ENCODE measurements at places on chromosomes 2 and 18.

DNA sequence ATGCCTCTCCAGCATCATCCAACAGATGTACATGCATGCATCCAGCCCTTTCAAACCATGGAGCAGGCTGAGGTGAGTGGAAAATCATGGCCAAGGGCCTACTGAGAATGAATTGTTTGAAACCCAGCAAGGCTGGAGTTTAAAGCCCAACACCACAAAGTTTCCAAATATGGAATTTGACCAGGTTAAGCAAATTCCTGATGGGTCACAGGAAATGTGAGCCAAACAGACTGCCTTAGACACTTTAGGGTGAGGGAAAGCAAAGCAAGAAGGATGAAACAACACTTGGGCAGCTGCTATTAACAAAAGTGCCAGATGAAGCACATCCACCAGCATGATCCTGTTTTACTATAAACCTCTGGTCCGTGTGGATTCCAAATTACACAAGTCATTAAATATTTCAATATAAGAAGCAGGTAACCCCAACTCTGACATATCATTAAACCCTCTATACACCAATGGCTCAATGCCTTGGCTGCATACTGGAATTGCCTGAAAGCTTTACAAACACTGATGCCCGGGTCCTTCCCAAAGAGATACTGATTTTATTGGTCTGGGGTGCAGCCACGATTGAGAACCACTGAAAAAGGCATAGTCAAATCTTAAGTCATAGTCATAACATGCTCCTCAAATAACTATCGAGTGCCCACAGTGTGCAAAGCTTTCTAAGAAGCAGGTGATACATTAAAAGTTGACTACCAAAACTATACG lies 9.1 kb downstream of the KLF7 start:
- no peak for DNase-seq

DNA sequence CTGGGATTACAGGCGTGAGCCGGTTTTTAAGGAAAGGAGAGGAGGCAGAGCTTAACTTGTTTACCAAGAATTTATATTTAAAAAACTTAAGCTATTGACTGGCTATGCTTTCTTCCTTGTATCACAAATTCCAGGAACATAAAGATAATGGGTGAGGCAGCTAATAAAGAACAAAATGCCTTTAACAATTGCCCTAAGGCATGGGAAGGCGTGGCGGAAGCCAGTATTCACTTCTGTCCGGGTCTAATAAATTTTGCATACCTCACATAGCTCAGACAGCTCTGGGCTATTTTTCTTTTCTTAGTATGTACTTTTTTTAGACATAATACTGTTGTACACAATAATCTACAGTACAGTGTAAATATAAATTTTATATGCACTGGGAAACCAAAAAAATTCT lies 1.0 kb upstream of the LDAH start:
- DNase-seq, result no peak

GRCh38 chr2:131115752-131116151 lies 10.6 kb downstream of the PLEKHB2 start:
- DNase-seq, result no peak

- DNase-seq, result no peak
Measured at GRCh38 chr18:12904012-12904516, 20.0 kb upstream of the PTPN2 start.

- DNase-seq, result peak; percentile 94
Measured at GRCh38 chr2:38665854-38666555, at the start of gene GALM. Gene GALM (plus strand): TSS chr2:38666114. CDS start chr2:38666162, 48 bp downstream.

DNA sequence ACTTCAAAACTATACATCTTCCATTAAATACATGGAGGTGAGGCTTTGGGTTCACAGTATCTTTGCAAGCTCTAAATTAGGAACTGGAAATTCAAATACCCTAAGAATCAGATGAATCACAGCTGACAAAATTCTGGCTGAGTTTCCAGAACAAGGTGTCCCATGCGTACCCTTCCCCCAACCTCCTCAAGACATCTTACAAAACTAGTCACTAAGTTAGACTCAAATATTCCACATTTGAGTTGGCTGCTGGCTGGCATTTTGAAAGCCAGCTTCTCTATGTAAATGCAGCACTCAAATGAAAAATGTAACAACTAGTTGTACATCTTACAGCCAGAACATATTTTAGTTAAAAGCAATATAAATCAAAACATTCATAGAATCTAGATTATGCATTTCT lies 131.0 kb upstream of the ARL5A start:
- DNase-seq, result no peak

GRCh38 chr2:98674233-98674964 lies 56.5 kb downstream of the MGAT4A start:
- DNase-seq, result no peak

GRCh38 chr2:28697602-28698149 lies 54.0 kb upstream of the PPP1CB start:
- DNase-seq, result no peak

DNA sequence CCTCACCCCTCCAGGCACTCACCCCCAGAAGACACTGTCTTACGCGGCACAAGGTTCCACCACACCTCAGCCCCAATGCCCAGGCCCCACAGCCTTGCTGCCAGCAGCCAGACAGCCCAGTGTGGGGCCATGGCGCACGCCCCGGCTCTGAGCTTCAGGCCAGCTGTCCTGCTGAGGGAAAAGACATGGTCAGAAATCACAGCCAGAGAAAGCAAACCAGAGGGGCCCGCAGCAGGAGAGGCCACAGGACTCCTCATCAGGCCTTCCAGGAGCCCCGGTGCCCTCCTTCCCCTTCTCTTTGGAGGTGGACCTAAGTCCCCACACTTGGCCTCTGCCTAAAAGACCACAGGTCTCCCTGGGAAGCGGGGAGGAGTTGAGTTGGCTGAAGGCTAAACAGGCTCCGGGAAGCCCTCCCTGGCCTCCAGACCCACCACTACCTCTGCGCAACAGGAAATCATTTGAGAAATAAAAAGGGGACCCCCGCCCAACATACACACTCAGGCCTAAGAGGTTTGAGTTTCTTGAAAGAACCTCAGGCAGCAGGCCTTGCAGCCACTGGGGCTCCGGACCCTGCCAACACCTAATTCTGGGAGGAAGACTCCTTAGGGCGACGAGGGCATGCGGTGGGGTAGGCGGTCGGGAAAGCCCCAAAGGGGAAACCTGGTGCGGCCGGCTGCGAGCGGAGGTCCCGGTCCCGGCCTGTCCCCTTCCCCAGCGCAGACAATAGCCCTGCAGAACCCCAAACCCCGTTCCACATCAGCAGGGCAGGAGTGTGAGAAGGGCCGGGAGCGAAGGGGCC lies 1.9 kb downstream of the SEMA4C start:
- no peak for DNase-seq

Measured in ACHN (cell line).